Mesothelial cell of epicardium (in vitro differentiated cells): ENCODE measurements at places on chromosomes 4 and X.

DNA sequence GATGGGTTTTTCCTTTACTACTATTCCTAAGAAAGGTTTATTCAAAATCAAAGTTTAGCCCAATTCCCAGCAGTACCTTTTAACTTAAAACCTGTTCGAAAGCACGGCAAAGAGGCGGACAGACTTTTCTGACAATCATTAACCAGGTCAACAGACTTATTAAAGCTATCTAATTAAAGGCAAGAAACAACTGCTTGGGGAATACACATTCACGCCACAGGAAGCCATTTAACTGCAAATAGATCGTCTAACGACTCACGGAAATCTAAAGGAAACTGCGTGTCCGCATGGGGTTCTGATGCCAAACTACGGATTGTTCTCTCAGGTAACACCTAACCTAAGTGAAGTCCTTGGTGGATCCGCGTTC is 663 bp upstream of the USP53 start:
- H3K36me3 ChIP-seq, result no peaks in the 10 kb centered on the region
- peak overlapping the region; percentile 82 for H3K4me3 ChIP-seq
- no peak for DNase-seq
- H3K27me3 ChIP-seq, result no peaks in the 10 kb centered on the region

- no peaks in the 10 kb centered on the region for H3K36me3 ChIP-seq
- no peak within 1 kb of the TSS for H3K4me3 ChIP-seq
- no peak for DNase-seq
- H3K27ac ChIP-seq, result no peak within 1 kb of the TSS
- no peaks in the 10 kb centered on the region for H3K27me3 ChIP-seq
- H3K4me1 ChIP-seq, result peaks cover 3% of the 10 kb centered on the region
These were observed at the start of gene BTK for GRCh38 chrX:101385795-101386541. Gene BTK (minus strand): TSS chrX:101386191. CDS start chrX:101375284, 10,907 bp downstream.

DNA sequence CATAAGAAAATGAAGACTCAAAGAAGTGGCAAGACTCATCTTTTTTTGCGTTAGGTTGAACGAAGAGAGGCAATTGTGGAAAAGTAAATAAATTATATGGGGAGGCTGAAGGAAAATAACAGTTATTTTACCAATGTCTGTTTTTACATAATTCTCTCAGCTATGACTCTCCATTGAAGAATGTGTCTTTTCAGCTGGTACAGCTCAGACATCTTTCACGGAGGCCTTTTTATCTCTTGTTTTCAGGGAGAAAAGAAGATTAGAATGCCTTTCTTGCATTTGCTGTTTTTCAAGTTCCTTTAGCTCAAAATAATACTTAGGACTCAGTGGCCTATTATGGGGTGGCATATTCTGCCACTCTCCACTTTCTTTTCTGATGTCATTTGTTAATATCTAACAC is 153.0 kb downstream of the ADAM29 start:
- H3K27me3 ChIP-seq, result no peaks in the 10 kb centered on the region
- H3K4me1 ChIP-seq, result peaks cover 14% of the 10 kb centered on the region
- H3K27ac ChIP-seq, result peak overlapping the region; percentile 82
- no peak overlapping the region for H3K4me3 ChIP-seq

GRCh38 chrX:108439961-108440696 is 491 bp downstream of the COL4A5 start:
- H3K4me1 ChIP-seq, result peaks cover 57% of the 10 kb centered on the region
- H3K27me3 ChIP-seq, result no peaks in the 10 kb centered on the region
- peaks cover 9% of the 10 kb centered on the region for H3K36me3 ChIP-seq
- peak overlapping the region; percentile 96 for H3K27ac ChIP-seq
- peak; percentile 26 for DNase-seq

- no peak overlapping the region for H3K4me3 ChIP-seq
- peaks cover 31% of the 10 kb centered on the region for H3K4me1 ChIP-seq
- no peak for DNase-seq
- no peak overlapping the region for H3K27ac ChIP-seq
- H3K27me3 ChIP-seq, result no peaks in the 10 kb centered on the region
These were observed 299.5 kb upstream of the KLF3 start for GRCh38 chr4:38364383-38364963.

DNA sequence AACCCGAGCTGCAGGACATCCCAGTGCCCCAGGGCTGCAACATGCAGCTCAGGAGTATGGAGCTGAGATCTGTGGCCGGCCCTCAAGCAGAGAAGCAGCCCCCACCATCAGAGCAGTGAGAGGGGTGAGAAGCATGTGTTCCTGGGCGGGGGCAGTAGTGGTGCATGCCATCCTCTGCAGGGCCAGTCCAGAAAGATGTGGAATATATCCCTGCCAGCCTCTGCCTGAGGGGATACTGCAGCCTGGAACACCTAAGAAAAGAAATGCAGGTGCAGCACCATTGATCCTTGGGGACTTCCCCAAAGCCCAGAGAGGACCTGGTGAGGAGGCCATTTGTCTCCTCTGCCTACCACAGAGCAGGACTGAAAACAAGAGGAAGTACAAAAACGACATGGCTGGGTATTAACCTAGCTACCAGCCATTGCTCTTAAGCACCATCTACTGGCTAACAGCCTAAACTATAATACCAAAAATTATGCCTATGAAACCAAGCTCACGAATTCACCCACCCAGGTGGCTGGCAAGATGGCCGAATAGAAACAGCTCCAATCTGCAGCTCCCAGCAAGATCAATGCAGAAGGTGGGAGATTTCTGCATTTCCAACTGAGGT is 158.8 kb downstream of the ADGRA3 start:
- H3K27me3 ChIP-seq, result no peaks in the 10 kb centered on the region
- H3K4me1 ChIP-seq, result no peaks in the 10 kb centered on the region
- no peak for DNase-seq
- H3K36me3 ChIP-seq, result peaks cover 19% of the 10 kb centered on the region
- no peak overlapping the region for H3K27ac ChIP-seq

- no peaks in the 10 kb centered on the region for H3K27me3 ChIP-seq
- H3K4me1 ChIP-seq, result peaks cover 3% of the 10 kb centered on the region
- DNase-seq, result no peak
- H3K4me3 ChIP-seq, result no peak overlapping the region
- no peak overlapping the region for H3K27ac ChIP-seq
These were observed 71.2 kb upstream of the GRID2 start for GRCh38 chr4:92232566-92232965.

- no peak overlapping the region for H3K27ac ChIP-seq
- DNase-seq, result no peak
- H3K4me3 ChIP-seq, result no peak overlapping the region
These were observed 126.9 kb downstream of the CBLL2 start for GRCh38 chrX:22399437-22400192.

- no peak overlapping the region for H3K4me3 ChIP-seq
- no peak overlapping the region for H3K27ac ChIP-seq
- no peaks in the 10 kb centered on the region for H3K27me3 ChIP-seq
- no peaks in the 10 kb centered on the region for H3K36me3 ChIP-seq
- no peak for DNase-seq
These were observed 61.6 kb upstream of the SPP1 start for GRCh38 chr4:87913896-87914295.

GRCh38 chrX:69232945-69233344 is 67.7 kb upstream of the PJA1 start:
- no peak overlapping the region for H3K4me3 ChIP-seq
- H3K27me3 ChIP-seq, result peaks cover 2% of the 10 kb centered on the region
- no peaks in the 10 kb centered on the region for H3K36me3 ChIP-seq
- no peak overlapping the region for H3K27ac ChIP-seq
- DNase-seq, result no peak
- no peaks in the 10 kb centered on the region for H3K4me1 ChIP-seq

GRCh38 chrX:1491851-1492349 is 39.2 kb upstream of the ASMTL start:
- no peak overlapping the region for H3K4me3 ChIP-seq
- no peaks in the 10 kb centered on the region for H3K27me3 ChIP-seq
- H3K36me3 ChIP-seq, result no peaks in the 10 kb centered on the region
- H3K27ac ChIP-seq, result no peak overlapping the region
- H3K4me1 ChIP-seq, result no peaks in the 10 kb centered on the region
- DNase-seq, result no peak

DNA sequence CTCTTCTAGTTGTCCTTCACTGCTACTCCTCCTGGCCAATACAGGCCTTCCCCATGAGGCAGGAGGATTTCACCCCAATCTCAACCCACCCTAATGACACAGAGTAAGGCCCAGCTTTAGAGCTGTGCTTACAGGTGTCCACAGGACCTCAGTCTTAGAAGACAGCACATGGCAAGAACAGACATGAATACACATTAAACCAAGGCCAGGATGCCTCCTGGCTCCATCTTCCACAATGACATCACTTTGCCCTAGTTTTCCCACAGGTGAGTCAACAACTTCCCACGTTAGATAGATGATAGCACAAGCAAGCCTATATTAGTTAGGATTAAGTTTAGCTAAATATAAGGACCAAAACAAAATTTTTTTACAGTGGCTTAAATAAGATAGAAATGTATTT is 63.8 kb upstream of the NOCT start:
- no peak overlapping the region for H3K27ac ChIP-seq
- DNase-seq, result no peak
- H3K27me3 ChIP-seq, result no peaks in the 10 kb centered on the region
- peaks cover 7% of the 10 kb centered on the region for H3K4me1 ChIP-seq
- no peak overlapping the region for H3K4me3 ChIP-seq
- no peaks in the 10 kb centered on the region for H3K36me3 ChIP-seq

DNA sequence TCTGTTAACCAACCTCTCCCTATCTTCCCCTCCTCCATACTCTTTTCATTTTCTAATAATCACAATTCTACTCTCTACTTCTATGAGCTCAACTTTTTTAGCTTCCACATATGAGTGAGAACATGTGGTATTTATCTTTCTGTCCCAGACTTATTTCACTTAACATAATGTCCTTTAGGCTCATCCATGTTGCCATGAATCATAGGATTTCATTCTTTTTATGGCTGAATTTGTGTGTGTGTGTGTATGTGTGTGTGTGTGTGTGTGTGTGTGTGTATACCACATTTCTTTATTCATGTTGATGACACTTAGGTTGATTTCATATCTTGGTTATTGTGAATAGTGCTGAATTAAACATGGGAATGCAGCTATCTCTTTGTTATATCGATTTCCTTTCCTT is 37.4 kb downstream of the RUFY3 start:
- no peaks in the 10 kb centered on the region for H3K27me3 ChIP-seq
- no peak for DNase-seq
- peaks cover 25% of the 10 kb centered on the region for H3K36me3 ChIP-seq
- peaks cover 10% of the 10 kb centered on the region for H3K4me1 ChIP-seq

DNA sequence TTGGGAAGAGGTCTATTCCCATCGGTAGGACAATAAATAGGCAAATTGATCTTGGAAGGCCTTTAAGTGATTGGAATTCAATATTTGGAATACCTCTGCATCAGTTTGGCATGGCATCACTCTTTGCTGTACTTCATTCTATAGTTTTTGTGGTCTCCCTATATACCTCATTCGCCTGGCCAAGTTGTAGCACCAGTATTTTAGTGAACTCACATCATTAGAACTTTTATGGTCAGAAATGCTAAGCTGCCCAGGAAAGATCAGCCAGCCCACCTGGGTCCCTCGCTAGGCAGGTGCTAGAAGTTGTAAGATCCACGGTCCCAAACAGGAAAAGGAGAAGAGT is 40.3 kb downstream of the ZCCHC13 start:
- no peak overlapping the region for H3K4me3 ChIP-seq
- peaks cover 2% of the 10 kb centered on the region for H3K36me3 ChIP-seq
- no peak overlapping the region for H3K27ac ChIP-seq
- H3K4me1 ChIP-seq, result no peaks in the 10 kb centered on the region
- no peaks in the 10 kb centered on the region for H3K27me3 ChIP-seq

DNA sequence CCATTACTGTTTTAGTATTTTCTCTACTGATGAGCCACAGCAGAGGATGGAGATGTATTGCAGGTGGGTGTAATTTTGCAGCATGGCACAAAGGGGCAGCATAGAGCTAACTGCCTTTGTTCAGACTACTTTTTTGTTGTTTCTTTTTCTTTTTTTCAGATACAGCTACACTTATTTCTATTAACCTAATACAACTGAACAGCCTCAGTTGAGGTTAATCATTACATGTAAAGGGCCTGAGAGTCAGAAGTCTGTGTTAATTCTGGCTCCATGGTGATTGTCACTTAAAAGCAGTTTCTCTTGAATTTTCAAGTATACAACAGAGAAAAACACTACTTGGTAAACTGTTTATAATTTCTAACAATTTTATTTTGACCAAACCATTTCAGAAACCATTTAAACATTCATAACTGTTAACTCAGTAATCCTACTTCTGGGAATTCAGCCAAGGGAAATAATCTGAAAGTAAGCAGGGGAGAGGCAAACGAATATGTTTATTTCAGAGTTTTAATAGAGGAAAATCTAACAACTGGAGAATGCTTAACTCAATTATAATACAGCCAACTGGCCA is 13.9 kb upstream of the PPEF2 start:
- H3K4me3 ChIP-seq, result no peak overlapping the region
- peak; percentile 44 for DNase-seq
- H3K4me1 ChIP-seq, result peaks cover 6% of the 10 kb centered on the region
- peaks cover 5% of the 10 kb centered on the region for H3K36me3 ChIP-seq
- peak overlapping the region; percentile 86 for H3K27ac ChIP-seq

GRCh38 chrX:150062292-150063137 is 124.2 kb upstream of the EOLA2 start:
- DNase-seq, result no peak
- no peak overlapping the region for H3K27ac ChIP-seq
- H3K4me3 ChIP-seq, result no peak overlapping the region
- H3K4me1 ChIP-seq, result no peaks in the 10 kb centered on the region
- H3K27me3 ChIP-seq, result peaks cover 4% of the 10 kb centered on the region

GRCh38 chr4:48069026-48069425 is 52.5 kb downstream of the NIPAL1 start:
- H3K27ac ChIP-seq, result no peak overlapping the region
- peaks cover 6% of the 10 kb centered on the region for H3K4me1 ChIP-seq
- no peak for DNase-seq
- H3K36me3 ChIP-seq, result no peaks in the 10 kb centered on the region
- no peak overlapping the region for H3K4me3 ChIP-seq

DNA sequence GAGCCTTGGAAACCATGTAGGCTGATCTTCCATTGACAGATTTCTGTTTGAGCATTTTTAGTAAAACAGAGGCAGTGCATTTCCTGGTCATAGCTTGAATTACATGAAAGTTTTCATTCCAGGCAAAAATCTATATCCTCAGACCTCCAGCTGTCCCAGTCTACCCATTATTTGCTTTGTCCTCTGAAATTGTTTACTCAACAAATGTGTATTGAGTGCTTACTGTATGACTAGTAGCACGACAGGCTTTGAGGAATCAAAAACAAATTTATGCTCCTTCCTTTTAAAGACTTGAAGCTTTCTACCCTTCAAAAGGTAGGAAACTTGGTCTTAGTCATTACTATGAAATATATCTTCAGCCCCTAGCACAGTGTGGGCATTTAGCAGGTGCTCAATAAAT is 307.9 kb upstream of the IGFBP7 start:
- peaks cover 3% of the 10 kb centered on the region for H3K4me1 ChIP-seq
- H3K27me3 ChIP-seq, result no peaks in the 10 kb centered on the region
- H3K4me3 ChIP-seq, result no peak overlapping the region
- no peak overlapping the region for H3K27ac ChIP-seq
- no peak for DNase-seq
- H3K36me3 ChIP-seq, result peaks cover 9% of the 10 kb centered on the region

DNA sequence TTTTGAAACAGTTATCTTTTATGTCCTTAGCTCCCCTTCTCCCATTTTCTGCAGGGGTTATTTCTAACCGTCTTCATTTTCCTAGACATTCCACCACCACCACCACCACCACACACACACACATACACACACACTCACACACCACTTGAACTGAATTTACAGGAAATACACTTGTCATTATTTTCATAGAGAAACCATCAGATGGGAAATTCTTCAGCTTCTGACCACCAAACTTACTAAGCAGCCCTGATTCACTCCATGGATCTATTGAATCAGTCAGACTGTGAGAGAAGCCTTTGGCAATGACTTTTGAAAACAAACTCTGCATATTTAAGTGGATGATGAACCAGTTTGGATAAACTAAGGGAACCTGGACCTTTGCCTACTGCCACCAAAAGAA is 210.1 kb upstream of the NHS start:
- H3K4me1 ChIP-seq, result no peaks in the 10 kb centered on the region
- peaks cover 2% of the 10 kb centered on the region for H3K36me3 ChIP-seq
- no peak for DNase-seq
- H3K27me3 ChIP-seq, result peaks cover 13% of the 10 kb centered on the region
- H3K27ac ChIP-seq, result no peak overlapping the region
